ENCODE measurements at places on chromosomes 7 and 10.

GRCh38 chr10:24871011-24871935 is 81.1 kb downstream of the PRTFDC1 start:
- DNase-seq = no peak

GRCh38 chr7:148264933-148265557 is 325.5 kb upstream of the C7orf33 start:
- DNase-seq = peak; percentile 12

GRCh38 chr7:147376192-147376591 is 1214.4 kb upstream of the C7orf33 start:
- no peak for DNase-seq

DNA sequence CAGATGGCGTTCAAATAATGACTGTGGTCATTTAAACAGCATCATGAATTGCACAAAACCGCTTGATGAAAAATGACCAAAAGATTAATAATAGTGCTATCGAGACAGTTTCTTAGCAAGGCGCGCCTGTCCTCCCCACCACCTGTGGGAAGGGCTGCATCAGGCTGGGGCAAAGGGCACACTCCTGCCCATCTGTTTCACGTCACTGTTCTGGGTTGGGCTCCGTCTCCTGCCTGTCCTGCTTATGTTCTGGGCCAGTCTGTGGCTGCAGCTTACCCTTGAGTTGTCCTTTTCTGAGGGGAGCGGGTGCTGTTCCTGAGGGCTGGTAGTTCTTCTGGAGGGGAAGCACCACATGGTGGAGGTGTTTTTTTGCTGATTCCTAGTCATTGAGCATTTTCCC is 13.3 kb downstream of the RBM17 start:
- DNase-seq = no peak

GRCh38 chr7:129170441-129171021 is 17.9 kb upstream of the SMO start:
- DNase-seq = no peak

DNA sequence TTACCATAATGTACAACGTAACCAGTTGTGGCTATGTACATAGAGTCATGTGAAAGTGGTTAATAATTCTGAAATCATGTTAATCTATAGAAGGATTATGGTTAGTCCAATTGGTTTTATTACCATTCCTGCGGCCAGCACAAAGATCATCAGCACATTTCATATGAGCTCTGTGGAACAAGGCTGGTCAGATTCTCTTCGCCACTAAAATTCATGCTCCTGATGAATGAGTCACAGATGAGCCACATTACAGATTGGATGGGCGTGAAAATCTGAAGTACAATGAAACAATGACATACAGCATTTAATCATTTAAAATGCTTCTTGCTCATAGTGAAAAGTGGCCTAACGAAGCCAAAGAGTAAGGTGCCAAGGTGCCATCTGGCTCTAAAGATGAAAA is 716.2 kb upstream of the PHF14 start:
- no peak for DNase-seq

- DNase-seq = no peak
These were observed 52.6 kb downstream of the PLEKHA8 start for GRCh38 chr7:30080818-30081217.

- DNase-seq = peak; percentile 7
These were observed 989 bp downstream of the SRPK2 start for GRCh38 chr7:105387508-105388355.

- no peak for DNase-seq
These were observed 28.1 kb downstream of the INPP5A start for GRCh38 chr10:132565516-132566209.

DNA sequence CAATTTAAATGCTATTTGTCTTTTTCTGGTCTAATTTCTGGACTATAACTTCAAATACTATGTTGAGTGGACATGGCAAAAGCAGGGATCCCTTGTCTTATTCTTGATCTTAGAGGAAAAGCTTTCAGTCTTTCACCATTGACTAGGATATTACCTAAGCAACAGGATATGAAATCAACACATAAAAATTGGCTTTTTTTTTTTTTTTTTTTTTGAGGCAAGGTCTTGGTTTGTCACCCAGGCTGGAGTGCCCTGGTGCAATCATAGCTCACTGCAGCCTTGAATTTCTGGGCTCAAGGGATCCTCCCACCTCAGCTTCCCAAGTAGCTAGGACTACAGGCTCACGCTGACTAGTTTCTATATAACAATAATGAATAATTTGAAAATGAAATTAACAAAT is 90.8 kb downstream of the JMJD1C start:
- DNase-seq = no peak

DNA sequence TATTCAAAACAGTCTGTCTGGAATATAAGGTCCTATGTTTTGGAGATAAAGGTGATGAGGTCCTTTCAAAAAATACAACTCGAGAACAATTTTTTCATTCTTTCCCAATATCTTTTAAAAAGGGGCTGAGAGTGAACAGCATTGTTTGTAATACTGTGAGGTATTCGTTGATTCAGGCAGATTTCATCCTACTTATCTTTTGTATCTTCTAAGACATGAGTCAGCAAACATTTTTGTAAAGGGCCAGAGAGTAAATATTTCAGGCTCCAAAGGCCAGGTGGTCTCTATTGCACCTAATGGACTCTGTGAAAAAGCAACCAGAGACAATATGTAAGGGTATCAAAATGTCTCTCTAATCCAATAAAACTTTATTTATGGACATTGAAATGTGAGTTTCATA is 8.1 kb upstream of the ANK3 start:
- no peak for DNase-seq

GRCh38 chr7:32061346-32061745 is 8.9 kb downstream of the PDE1C start:
- DNase-seq = no peak

GRCh38 chr10:100878291-100878910 is 34.4 kb upstream of the SLF2 start:
- DNase-seq = peak; percentile 64

- no peak for DNase-seq
These were observed 288.3 kb downstream of the CAMK1D start for GRCh38 chr10:12637649-12638048.
